Effector memory CD4-positive, alpha-beta T cell (primary cell): ENCODE measurements at places on chromosomes 1 and 21.

- no peak for DNase-seq
Measured at GRCh38 chr1:241834733-241835377, 13.1 kb upstream of the EXO1 start.

- DNase-seq, result no peak
Measured at GRCh38 chr1:43140583-43140982, 31.5 kb downstream of the EBNA1BP2 start.

- no peak for DNase-seq
Measured at GRCh38 chr1:19477284-19478249, 7.8 kb downstream of the CAPZB start.

DNA sequence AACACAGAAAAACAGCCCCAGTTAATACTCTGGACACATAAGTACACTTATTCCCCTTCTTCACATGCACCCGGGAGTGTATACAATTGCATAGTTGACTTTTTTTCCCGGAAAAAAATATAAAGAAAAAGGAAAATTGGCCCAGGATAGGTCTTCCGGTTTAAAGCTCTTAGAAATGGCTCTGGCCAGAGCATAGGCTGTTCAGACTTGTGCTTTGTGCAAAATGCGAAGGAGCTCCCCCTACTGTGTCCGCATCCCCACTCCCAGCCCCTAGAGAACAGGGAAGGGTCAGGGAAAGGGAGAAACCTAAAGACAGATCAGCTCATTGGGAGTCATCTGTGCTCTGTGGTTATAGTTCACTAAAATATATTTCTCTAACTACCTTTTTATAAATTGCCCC, 5.5 kb upstream of the MTMR11 start:
- DNase-seq, result no peak

DNA sequence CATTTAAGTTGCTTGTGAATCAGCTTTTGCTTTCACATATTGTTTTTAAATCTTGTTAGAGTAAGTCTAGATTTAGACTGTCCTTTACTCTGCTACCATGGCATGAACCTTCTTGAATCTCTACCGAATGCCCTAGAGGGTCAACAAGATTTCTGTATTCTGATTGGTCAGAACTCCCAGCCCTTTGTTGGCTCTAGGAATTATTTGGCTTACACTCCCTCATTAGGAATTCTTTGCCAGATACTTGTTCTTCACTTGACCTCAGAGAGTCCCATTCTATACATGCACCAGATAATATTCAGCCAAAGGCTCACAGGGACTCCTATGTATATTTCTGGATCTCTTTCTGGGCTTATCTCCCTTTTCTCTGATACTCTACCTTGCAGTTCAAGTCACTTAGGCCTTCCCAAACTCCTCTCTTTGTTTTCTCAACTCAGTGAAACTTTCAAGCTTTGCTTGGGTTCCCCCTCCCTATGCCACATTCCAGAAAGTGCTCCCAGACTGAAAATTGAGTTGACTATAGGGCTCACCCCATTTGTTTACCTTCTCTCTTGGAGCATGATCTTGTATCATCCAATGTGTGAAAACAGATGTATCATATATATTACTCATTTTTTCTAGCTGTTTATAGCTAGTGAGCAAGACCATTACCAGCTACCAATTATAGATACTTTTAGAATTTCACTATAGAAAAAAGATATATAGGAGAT, 405.0 kb downstream of the PLPP3 start:
- DNase-seq, result no peak

- no peak for DNase-seq
Measured at GRCh38 chr1:230272557-230272956, 153.6 kb downstream of the PGBD5 start.

DNA sequence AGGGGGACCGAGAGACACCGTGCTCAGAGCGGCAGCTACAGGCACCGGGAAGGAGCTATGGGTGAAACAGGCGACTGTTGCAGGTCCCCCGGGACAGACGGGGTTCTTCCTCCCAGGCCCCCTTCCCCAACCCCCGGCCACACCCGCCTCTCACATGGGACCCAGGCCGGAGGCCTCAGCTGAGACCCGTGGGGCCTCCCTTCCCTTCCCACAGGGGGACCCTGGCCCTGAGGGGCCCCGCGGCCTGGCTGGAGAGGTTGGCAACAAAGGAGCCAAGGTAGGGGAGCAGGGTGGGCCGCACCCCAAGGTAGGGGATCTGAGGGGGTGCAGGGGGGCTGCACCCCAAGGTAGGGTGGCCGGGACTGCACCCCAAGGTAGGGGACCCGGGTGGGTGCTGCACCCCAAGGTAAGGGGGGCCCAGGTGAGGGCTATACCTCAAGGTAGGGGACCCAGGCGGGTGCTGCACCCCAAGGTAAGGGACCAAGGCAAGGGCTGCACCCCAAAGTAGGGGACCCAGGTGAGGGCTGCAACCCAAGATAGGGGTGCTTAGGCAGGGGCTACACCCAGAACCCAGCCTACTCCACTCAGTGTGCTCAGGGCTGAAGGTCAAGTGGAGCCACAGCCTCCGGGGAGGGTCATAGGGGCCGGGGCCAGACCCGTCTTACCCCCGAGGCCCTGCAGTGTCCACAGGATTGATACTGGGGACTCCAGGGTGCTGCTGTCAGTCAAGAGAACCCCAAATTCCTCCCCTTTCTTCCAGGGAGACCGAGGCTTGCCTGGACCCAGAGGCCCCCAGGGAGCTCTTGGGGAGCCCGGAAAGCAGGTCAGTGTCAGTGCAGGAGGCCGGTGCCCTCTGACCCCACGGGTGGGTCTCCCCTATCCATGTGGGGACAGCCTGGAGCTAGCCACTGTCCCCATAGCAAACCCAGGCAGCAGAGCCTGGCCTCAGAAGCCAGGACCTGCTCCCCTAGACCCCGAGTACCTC, 22.7 kb downstream of the COL6A2 start:
- DNase-seq, result no peak

GRCh38 chr1:154999571-155000410, 2.8 kb upstream of the ZBTB7B start:
- DNase-seq, result peak; percentile 42
